ENCODE measurements at places on chromosomes 12 and 14. TPM values are rescaled to one million over a fixed set of nuclear protein-coding genes. Genes with fewer than 3 reads are reported as not detected.

DNA sequence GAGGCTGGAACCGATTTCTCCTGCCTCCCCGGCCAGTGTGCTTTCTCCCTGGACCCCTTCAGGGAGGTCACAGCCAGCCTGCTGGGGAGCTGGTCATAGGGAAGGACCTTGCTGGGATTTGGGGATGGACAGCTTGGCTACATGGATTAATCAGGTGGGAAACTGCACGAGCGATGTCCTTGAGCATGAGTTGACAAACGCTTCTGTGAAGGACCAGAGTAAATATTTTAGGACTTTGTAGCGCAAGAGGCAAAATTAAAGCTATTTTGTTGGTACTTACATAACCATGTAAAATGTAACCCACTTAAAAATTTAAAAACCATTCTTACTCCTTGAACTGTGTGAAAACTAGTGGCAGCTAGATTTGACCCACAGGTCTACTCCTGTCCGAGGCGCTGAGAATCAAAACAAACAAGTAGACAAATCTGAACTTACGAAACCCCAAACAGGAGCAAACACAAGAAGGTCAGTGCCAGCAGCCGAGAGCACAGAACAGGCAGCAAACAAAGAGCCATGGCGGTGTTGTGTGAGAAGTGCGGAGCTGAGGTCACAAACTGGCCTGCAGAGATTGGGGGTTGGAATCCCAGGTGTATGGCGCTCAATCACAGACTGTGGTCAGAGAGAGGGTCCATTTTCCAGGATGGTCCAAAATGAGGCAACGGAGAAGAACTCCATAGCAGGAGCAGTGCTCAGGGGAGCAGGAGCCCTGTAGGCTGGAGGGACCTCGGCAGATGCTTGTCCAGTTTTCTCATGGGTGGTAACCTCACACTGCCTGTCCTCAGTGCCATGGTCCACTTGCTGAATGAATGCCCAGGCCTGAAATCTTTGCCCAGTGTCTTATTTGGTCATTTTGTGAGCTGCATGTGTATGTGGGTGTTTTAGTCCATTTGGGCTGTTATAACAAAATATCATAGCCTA lies 79.2 kb upstream of the CLMN start:
- DNase-seq, result no peak
- no peaks in the 10 kb centered on the region for H3K27me3 ChIP-seq
- H3K27ac ChIP-seq, result no peak overlapping the region
- no peaks in the 10 kb centered on the region for H3K36me3 ChIP-seq
- H3K4me3 ChIP-seq, result no peak overlapping the region

DNA sequence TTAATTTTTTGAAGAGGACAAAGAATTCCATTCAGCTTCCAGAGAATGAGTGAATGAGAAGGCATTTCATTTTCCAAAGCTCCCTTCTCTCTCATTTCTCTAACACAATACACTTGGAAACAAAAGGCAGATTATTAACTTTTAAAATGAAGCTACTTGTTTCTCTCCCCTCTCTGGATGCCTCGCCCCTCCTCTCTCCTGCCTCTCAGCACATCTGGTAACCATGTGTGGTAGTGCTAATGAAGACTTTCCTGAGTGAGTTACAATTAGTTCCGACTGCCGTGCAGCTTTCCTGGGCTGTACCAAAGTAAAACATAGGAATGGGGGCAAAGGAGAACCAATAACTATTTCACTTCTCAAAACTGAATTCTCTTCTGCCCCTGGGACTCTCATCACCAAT lies 84.7 kb upstream of the SOX5 start:
- DNase-seq, result no peak
- H3K36me3 ChIP-seq, result no peaks in the 10 kb centered on the region
- no peaks in the 10 kb centered on the region for H3K27me3 ChIP-seq
- no peak overlapping the region for H3K27ac ChIP-seq
- no peak overlapping the region for H3K4me3 ChIP-seq
- no peaks in the 10 kb centered on the region for H3K4me1 ChIP-seq

GRCh38 chr14:31867570-31867969 lies 209.5 kb upstream of the ARHGAP5 start:
- no peak overlapping the region for H3K4me3 ChIP-seq
- no peak overlapping the region for H3K27ac ChIP-seq
- H3K4me1 ChIP-seq, result no peaks in the 10 kb centered on the region

Gene CLEC2D
- total RNA-seq, result not detected

Gene HHIPL1
- 11.9 TPM for total RNA-seq

- H3K27ac ChIP-seq, result peak overlapping the region; percentile 84
- DNase-seq, result no peak
- peaks cover 45% of the 10 kb centered on the region for H3K4me1 ChIP-seq
- H3K27me3 ChIP-seq, result no peaks in the 10 kb centered on the region
- no peaks in the 10 kb centered on the region for H3K36me3 ChIP-seq
Observed at GRCh38 chr12:2386566-2386965, 333.8 kb downstream of the CACNA1C start.

DNA sequence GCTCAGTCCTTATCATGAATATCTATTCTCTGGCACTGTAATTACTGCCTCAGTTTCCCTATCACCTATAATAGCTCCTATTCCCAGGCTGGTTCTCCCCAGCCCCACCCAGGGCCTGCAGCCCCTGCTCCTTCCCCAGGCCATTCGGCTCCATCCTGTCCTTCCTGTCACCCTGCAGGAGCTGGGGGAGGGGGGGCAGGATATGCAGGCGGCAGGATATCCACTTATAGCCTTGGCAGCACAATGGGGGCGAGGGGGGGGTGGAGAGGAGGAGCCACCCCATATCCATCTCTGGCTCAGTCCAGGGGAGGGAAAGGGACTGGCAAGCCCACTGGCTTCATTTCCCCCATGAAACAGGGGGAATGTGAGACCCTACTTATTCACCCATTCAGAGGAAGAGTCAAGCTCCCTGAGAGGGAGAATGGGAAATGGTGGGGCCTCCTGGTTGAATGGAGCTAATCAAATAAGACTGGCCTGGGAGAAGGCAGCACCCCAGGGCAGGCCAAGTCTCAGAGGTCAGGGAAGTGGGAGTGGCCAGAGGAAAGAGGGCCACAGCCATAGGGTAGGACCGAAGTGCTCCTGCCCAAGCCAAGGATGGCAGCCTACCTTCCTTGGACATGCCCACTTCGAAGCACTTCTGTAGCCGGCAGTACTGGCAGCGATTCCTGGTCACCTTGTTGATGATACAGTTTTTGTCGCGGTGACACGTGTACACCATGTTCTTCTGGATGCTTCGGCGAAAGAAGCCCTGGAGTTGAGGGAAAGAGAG lies 7.8 kb upstream of the ITGB7 start:
- peak overlapping the region; percentile 70 for H3K27ac ChIP-seq
- peaks cover 25% of the 10 kb centered on the region for H3K4me1 ChIP-seq
- DNase-seq, result no peak

Gene TMED8
- 3.7 TPM for total RNA-seq

Gene ANKS1B
- 8.2 TPM for total RNA-seq

DNA sequence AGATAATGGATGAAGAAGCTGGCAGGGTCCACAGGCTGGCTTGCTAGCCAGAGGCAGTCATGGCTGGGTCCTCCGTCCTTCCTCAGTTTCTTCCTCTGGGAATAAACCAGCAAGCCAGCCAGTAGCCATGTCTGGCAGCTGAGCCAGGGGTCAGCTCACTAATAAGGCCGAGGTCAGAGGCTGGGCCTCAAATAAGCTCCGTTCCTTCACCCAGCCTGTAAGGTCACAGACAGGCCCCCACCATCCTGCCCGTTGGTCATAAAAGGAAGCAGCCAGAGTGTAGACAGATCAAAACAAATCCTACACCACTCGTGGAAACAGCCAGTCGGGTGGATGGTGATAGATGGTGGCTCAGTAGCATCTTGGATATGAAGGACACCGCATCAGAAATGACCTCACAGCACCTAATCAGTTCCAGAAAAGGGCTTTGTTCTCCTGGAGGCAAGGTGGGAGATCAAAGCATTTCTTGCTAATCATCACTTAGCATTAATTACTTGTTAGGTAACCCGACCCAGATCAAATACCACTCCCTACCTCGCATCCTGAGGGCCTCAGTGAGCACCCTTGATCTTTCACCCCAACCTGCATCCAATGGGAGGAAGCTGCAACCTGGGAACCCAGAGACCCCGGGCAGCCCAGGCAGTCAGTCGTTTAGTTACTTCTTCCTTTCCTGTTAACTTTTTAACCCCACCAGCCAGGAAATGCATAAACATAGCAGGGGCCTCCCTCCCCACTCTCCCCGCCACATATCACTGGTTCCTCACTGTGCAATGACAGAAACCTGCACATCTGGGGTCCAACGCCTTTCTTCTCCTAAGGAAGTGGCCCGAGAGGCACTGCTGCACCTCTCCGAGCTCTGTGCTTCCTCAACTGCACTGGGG lies 90.2 kb downstream of the KDM2B start:
- H3K4me1 ChIP-seq, result no peaks in the 10 kb centered on the region
- no peaks in the 10 kb centered on the region for H3K27me3 ChIP-seq
- peaks cover 10% of the 10 kb centered on the region for H3K36me3 ChIP-seq
- H3K27ac ChIP-seq, result no peak overlapping the region
- H3K4me3 ChIP-seq, result no peak overlapping the region

DNA sequence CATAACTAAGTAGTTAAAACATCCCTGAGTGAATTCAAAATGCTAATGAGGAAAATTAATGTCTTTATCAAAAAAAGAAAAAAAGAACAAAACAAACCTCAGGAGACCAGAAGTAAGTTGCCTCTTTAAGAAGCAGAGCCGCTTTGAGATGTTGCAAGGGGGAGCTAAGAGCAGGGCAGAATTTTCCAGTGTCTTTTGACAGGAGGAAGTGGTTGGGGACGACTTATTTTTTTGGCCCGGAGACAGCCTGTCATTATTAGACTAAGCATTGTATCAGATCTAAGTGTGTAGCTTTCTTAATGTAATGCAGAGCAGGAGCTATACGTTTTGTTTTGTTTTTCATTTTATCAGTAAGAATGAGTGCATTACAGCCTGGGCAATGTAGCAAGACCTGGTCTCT lies 206.6 kb downstream of the CACNA1C start:
- DNase-seq, result no peak
- H3K27me3 ChIP-seq, result no peaks in the 10 kb centered on the region
- H3K4me3 ChIP-seq, result no peak overlapping the region
- peaks cover 34% of the 10 kb centered on the region for H3K4me1 ChIP-seq
- no peak overlapping the region for H3K27ac ChIP-seq

DNA sequence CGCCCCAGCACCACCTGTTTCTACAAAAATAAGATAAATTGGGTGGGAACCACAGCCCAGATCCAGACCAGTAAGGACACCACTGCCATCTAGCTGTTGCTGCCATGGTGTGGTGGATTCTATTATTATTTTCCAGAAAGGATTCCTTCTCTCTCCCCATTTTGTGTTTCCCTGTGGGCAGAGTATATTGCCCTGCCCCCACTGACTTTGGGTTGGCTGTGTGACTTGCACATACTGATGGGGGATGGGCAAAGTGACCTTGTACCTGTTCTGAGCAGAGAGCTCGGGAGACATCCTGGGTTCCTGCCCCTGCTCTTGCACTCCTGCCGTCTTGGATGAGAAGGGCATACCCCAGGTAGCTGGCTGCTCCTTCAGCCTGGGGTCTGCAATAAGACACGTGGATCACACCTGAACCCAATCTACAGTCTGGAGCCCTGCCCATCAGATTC lies 24.3 kb downstream of the MOAP1 start:
- no peak overlapping the region for H3K27ac ChIP-seq
- H3K36me3 ChIP-seq, result no peaks in the 10 kb centered on the region

DNA sequence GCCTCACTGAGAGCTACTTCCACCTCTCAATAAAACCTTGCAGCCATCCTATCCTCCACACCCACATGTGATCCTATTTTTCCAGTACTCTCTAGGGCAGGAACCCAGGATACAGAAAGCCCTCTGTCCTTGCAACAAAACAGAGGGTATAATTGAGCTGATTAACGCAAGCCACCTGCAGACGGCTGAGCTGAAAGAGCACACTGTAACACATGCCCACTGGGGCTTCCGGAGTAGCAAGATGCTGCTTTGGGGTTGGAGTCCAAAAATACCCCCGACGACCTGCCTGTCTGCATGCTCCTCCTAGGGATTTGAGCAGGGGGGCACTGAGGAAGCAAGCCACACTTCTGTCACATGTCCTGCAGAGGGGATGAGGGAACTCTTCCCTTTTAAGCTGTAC lies 401.1 kb upstream of the FOXG1 start:
- H3K4me1 ChIP-seq, result no peaks in the 10 kb centered on the region
- no peaks in the 10 kb centered on the region for H3K27me3 ChIP-seq
- no peak overlapping the region for H3K27ac ChIP-seq
- no peak overlapping the region for H3K4me3 ChIP-seq
- no peaks in the 10 kb centered on the region for H3K36me3 ChIP-seq

DNA sequence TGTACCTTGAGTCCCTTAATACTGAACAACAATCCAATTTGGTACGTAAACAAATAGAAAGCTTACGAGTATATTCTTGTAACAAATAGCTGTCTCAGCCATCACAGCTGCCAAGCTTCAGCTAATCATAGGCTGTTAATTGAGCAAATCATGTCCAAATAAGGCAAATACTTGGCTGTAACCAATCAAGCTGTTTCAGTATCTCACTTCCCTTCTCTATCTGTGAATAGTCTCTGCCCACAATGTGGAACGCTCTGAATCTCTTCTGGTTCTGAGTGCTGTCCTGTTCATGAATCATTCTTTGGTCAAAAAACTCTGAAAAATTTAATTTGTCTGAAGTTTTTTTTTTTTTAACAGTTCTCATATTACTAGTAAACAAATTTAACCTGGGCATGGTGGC lies 5.8 kb upstream of the NEMF start:
- no peak overlapping the region for H3K4me3 ChIP-seq
- H3K36me3 ChIP-seq, result no peaks in the 10 kb centered on the region
- H3K27me3 ChIP-seq, result no peaks in the 10 kb centered on the region
- H3K4me1 ChIP-seq, result peaks cover 2% of the 10 kb centered on the region
- H3K27ac ChIP-seq, result no peak overlapping the region
- DNase-seq, result no peak

DNA sequence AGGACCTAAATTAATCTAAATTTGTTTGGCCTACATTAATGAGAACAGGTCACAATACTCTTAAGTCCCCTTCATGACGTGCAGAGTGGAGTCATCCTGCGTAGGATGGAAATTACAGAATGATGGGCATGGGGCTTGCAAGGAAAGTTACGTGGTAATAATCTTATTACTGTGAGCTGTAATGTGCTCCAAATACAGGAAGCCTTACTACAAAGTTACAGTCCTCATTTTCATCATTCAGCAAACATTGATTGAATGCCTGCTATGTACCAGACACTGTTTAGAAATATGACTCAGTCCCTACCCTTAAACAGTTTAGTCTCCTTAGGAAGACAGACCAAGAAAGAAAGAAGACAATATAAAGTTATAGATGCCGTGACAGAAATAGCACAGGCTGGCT lies 9.4 kb downstream of the HIGD1C start:
- H3K27ac ChIP-seq, result no peak overlapping the region
- H3K36me3 ChIP-seq, result no peaks in the 10 kb centered on the region
- H3K4me3 ChIP-seq, result no peak overlapping the region
- no peak for DNase-seq
- H3K4me1 ChIP-seq, result no peaks in the 10 kb centered on the region

Gene PTPRO
- 0.11 TPM for total RNA-seq

- no peak within 1 kb of the TSS for H3K27ac ChIP-seq
- peak within 1 kb of the TSS; percentile 60 for H3K4me3 ChIP-seq
- DNase-seq, result no peak
- H3K4me1 ChIP-seq, result peaks cover 3% of the 10 kb centered on the region
- no peaks in the 10 kb centered on the region for H3K27me3 ChIP-seq
Observed at GRCh38 chr14:23056956-23057756, at the start of gene CDH24. Gene CDH24 (minus strand): TSS chr14:23057520. CDS start chr14:23055733, 1,787 bp downstream.

Gene SPX
- total RNA-seq, result not detected

Gene GTF2H3
- 12.0 TPM for total RNA-seq

Gene TPH2
- not detected for total RNA-seq

Gene MRPL42
- 8.4 TPM for total RNA-seq

Gene OGFOD2
- total RNA-seq, result 19.6 TPM

Gene CDKN1B
- total RNA-seq, result 65.1 TPM

GRCh38 chr14:94022532-94023411 lies 3.4 kb upstream of the OTUB2 start:
- peaks cover 3% of the 10 kb centered on the region for H3K4me1 ChIP-seq
- H3K27me3 ChIP-seq, result no peaks in the 10 kb centered on the region
- no peak for DNase-seq
- H3K27ac ChIP-seq, result no peak overlapping the region
- no peak overlapping the region for H3K4me3 ChIP-seq

Gene OVCH1
- 2.6 TPM for total RNA-seq
